ENCODE measurements at places on chromosomes 3 and 15.

- no peak for DNase-seq
Measured at GRCh38 chr3:101966226-101966625, 116.9 kb downstream of the NFKBIZ start.

DNA sequence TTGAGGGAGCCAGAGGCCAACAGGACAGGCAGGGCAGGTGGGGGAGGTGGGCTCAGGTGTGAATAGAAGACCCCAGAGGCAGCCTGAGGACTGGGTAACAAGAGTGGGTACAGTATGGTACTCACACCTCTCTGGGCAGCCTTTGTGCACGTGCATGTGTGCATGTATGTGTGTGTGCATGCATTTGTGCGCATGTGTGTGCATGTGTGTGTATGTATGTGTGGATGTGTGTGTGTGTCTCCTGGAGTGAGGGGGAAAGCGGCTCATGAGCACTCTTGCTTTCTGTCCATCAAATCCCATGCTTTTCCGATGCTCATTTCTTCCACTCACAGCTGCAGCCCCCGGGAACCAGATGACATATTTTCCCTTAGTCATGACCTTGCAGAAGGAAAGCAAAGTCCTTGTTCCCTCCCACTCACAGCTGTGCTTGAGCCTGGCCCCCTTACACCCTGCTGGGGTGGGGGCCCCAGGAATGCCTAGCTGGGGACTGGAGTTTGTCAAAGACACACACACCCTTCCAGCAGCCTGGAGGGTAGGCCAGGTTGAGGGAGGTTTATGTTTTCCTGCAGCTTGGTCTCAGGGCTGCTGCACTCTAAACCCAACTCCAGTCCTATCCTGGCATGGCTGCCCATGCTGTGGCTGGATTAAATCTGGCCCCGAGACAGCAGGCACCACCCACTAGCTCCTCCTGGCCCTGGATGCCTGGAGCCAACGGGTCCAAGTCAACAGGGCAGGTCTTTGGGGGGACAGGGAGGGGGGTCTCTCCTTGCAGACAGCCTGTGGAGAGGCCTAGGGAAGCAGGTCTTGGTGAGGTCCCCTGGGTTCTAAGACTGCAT, 22.5 kb downstream of the CCDC33 start:
- no peak for DNase-seq

DNA sequence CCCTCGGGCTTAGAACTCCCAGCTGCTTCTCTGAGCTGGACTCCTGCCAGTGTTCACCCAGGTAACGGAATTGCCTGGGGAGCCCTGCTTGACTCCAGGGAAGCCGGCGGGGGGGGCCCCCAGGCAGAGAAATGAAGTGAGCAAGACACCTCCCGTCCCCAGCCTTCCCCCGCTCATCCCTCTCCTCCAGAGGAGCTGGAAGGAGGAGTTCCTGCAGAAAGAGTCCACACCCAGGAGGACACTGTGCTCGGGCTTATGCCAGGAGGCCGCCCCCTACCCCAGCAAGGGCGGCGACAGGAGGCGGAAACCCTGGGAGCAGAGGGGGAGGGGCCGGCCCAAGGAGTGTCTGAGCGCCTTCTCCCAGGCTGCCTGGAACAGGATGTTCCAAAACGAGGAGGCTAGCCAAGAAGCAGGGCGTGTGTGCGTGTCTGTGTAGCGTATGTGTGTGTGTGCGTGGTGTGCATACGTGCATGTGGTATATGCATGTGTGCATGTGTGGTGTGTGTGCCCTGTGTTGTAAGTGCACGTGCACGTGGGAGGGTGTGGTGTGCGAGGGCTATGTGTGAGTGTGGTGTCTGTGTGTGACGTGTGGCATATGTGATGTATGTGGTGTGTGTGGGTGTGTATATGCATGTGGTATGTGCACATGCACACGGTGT, 511.3 kb downstream of the SHQ1 start:
- DNase-seq, result peak; percentile 90

GRCh38 chr3:136070334-136070733, 104.8 kb downstream of the PPP2R3A start:
- DNase-seq, result no peak

DNA sequence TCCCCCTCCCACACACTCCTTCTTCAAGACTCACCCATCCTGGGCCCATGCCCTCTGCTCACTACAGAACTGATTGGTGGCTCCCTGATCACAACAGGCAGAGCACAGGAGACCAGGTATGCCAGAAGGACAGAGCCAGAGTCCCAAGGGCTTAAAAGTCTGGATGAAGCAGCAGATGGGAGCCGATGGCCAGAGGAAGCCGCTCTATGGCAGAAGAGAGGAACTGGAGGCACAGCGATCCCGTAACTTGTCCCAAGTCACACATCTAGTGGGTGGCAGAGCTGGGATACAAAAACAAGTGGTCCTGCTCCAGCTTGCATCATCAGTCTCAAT, 20.7 kb downstream of the ITGA11 start:
- DNase-seq, result no peak

DNA sequence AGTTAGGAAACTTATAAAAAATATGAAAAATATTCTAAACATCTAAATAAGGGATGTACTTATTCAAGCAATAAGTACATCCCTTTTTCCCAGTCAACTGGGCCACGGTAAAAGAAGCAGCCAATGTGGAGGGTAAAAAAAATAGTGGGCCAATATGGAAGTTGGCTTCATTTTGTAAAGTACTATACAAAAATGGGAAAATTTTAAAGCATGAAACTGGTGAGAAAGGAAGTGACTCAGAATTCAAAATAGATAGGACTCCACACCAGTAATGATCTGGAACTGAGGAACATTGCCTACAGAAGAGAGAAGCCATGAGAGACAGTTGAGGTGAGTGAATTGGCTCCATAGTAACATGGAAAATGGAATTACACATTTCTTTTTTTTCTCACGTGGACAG, 108.9 kb downstream of the FNDC3B start:
- DNase-seq, result no peak

- DNase-seq, result no peak
Measured at GRCh38 chr15:39265261-39265660, 315.6 kb upstream of the THBS1 start.

DNA sequence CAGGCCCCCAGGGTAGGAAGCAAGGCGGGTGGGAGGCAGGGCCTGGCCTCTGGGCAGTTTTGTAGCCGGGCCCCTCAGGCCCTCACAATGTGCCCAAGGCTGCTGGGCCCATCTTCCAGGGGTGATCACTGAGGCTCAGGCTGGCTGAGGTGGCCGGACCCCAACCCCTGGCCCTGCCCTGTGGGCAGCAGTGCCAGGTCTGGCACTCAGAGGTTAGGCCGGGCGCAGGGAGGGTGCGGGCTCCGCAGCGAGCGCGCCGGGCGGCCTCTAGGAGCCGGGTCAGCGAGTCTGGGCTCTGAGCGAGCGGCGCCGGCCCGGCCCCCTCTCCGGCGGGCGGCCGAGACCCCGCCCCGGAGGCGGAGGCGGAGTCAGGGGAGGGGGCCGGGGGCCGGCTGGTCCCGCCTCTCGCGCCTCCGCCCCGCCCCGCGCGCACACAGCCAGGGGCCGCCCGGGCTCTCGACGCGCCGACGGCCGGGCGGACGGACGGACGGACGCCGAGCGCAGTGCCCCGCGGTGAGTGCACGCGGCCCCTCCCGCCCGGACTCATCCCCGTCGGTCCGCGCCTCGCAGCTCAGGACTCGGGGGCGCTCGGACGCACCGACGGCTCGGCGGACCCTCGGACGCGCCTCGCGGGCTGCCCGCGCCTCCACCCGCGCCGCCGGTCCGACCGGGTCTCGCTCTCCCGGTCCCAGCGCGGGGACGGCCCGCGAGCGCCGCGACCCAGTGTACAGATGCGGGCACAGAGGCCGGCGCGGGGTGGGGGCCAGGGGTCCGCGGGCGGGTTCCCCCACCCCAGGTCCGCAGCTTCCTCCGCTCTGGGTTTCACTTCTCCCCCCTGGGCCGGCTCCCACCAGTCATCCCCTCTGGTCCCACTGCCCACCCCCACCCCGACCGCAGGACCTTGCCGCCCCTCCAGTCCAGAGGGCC, at the start of gene FBLN2:
TSS of gene FBLN2 (plus strand) at position 430 of the 927 bp plus-strand sequence. CDS start 21,231 bp downstream, outside the sequence.
- DNase-seq, result no peak

DNA sequence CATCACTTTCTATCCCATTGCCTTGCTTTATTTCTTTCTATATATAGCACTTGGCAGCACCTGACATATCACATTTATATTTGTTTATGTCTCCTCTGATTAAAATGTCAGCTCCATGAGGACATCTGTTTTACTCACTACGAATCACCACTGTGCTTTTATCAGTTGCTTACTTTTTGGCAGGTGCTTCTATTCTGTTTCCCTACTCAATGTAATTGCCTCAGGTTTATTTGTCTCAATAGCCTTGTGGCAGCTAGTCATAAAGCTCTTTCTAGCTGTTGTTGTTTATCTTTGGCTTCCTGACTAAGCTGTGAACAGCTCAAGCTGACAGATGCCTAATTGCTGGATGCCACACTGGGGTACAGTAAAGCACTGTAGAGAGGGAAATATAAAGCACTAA, 85.5 kb downstream of the VPS13C start:
- DNase-seq, result no peak

DNA sequence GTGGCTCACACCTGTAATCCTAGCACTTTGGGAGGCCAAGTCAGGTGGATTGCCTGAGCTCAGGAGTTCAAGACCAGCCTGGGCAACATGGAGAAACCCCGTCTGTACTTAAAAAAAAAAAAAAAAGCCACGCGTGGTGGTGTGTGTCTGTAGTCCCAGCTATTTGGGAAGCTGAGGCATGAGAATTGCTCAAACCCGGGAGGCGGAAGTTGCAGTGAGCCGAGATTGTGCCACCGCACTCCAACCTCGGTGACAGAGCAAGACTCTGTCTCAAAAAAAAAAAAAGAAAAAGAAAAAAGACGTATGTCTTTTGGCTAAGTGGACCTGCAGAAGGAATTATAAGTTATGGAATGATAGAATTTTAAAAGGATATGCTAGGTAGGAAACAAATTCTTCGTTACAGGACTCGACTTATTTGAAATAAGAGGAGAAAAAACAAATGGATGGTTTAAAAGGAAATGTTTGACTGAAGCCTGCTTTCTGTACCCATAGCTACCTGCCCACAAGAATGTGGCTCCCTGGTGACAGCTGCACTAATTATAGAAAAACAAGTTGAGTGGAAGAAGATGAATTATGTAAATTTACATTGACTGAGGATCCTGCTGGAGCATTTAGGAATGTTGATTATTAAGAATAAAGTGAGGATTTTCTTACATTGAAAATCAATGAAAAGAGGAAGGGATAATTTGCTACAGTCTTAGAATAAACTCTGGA, 36.0 kb upstream of the SKIL start:
- DNase-seq, result no peak

GRCh38 chr15:91942720-91943394, 89.3 kb downstream of the SLCO3A1 start:
- peak; percentile 50 for DNase-seq
